Spinal cord (tissue), 10 donors: ENCODE measurements at places on chromosomes 12 and 14. TPM values are rescaled to one million over a fixed set of nuclear protein-coding genes. Genes with fewer than 3 reads are reported as not detected.

- no peak for DNase-seq
These were observed 33.0 kb upstream of the OVCH1 start for GRCh38 chr12:29530436-29530835.

The RNU4-1 gene
- under 0.01 TPM for total RNA-seq

The RAB5B gene
- 93.7 TPM for total RNA-seq

The LRP1 gene
- 182 TPM for total RNA-seq

The CPNE6 gene
- total RNA-seq: 55.7 TPM

GRCh38 chr14:88044444-88044758 is 39.5 kb downstream of the GPR65 start:
- no peak for DNase-seq

- DNase-seq: no peak
These were observed 24.1 kb upstream of the TRIM9 start for GRCh38 chr14:51118993-51119392.

The PPP1R36 gene
- 1.4 TPM for total RNA-seq

The GPR65 gene
- total RNA-seq: 2.0 TPM

The COA8 gene
- total RNA-seq: 43.3 TPM

- DNase-seq: no peak
These were observed 145.4 kb downstream of the C12orf50 start for GRCh38 chr12:87883806-87884205.

The SLC8A3 gene
- total RNA-seq: 11.1 TPM

DNA sequence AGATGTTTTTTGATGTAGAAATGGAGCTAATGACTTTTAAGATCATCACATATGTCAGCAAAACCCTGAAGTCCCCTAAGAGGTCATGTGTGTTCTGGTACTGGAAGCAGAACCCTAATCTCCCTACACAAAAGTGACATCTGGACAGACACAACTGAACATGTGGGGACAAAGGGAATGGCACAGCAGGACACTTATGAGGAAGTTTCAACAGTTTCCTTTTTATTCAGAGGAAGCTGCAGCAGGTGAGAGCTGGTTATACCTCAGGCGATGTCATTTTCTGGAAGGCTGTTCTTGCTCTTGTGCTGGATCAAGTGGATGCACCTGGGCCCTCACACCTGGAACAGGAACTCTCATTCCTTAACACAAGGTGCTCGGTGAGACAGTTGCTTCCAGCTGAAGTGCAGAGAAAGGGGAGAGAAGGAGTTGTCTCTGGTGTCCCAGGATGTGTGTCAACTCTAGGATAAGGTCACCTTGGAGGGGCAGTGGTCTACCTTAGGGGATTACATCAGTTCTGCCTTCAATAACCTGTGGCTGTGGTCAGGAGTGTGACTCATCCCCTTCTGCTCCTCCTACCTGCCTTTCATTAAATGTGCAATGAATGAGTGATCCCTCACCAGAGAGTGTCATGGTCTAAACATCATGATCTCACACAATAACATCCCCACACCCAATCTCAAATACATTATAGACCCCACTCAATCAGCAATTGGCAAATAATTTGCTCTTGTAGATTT is 463.4 kb downstream of the TMEM121 start:
- no peak for DNase-seq

- no peak for DNase-seq
These were observed 32.7 kb downstream of the CCDC175 start for GRCh38 chr14:59543873-59544272.

The BAZ1A gene
- total RNA-seq: 17.2 TPM

DNA sequence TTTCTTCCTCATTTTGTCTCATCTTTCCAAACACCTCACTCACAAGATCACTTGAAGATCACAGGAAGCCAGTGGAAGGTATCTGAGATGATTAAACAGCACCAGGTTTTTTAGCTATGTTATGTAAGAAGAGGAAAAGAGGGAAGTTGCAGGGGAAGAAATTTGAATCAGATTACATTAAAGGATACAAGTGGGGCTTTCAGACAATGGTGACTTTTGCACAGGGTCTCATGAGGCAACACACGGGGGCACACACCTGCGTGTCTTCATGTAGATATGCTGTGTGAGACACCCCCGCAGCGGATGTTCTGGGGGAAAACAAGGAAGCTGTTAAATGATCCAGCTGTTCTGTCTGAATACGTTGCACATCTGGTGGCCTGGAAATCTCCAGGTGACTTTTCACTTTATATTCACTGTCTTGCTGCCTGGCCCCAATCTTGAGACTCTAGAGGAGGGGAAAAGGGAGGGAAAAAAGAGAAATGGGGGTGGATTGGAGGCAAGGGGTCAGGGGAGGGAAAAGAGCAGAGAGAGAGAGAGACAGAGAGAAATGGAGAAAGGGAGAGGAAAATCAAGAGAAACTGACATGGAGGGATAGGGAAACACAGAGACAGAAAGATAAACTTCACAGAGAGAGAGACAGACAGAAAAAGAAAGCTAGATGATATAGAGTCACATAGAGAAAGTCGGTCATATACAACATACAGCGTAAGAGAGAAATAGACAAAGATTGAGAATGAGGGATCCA is 36.3 kb upstream of the PPP1CC start:
- DNase-seq: no peak

The C12orf54 gene
- total RNA-seq: 0.50 TPM

DNA sequence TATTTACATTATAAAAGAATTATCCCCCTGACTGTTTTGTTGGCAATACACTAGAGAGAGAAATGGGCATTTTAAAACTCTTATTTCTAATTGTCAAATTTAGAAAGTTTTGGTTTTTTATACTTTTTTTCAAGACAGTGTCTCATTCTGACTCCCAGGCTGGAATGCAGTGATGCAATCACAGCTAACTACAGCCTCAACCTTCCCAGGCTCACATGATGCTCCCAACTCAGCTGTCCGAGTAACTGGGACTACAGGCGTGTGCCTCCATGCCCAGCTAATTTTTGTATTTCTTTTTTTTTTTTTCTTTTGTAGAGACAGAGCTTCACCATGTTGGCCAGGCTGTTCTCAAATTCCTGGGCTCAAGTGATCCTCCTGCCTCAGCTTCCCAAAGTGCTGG is 8.3 kb upstream of the OR11H6 start:
- no peak for DNase-seq

DNA sequence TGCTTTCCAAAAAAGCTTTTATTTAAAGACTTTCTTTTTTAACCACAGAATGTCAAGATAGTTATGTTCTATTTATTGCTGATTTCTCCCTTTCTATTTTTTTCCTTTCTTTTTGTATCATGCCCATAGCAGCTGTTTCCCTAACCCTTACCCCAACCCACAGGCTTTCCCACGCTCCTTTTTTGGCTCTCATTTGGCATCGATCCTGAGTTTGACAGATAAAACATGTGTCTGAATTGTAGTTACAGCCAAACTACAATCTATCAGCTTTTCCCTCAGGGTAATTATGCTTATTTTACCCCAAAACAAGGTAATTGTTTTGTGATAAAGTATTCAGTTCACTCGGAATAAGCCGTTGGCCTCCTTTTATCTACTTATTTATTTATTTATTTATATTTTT is 46.7 kb downstream of the PDE3A start:
- DNase-seq: peak; percentile 73

DNA sequence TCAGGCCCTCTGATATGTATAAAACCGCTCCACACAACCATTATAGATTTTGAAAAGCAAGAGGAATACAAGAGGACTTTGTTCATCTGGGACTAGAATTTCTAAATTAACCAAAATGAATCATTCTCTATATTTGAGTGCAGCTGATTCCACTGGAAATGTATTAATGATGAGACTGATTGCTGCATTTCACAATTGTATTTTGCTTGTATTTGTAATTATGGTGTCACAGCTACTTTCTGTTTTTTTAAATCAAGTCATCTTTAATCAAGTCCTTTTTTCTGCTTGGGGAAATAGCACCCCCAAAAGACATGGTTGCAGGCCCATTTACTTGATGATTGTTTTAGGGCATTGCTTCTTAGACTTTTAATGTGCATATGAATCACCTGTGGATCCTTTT is 162.4 kb downstream of the KICS2 start:
- DNase-seq: no peak

DNA sequence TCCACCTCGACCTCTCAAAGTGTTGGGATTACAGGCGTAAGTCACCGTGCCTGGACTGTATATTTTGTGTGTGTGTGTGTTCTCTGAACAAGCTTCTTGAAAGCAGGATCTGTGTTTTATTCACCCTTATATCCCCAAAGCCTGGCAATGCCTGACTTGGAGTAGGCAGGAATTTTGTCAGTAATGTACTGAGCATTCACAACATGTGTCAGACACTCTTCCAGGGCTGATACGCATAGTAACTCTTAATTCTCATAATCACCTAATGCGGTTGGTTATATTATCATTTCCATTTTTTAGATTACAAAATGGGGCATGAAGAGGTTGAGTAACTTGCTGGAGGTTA is 50.4 kb upstream of the PLEKHG3 start:
- DNase-seq: no peak

DNA sequence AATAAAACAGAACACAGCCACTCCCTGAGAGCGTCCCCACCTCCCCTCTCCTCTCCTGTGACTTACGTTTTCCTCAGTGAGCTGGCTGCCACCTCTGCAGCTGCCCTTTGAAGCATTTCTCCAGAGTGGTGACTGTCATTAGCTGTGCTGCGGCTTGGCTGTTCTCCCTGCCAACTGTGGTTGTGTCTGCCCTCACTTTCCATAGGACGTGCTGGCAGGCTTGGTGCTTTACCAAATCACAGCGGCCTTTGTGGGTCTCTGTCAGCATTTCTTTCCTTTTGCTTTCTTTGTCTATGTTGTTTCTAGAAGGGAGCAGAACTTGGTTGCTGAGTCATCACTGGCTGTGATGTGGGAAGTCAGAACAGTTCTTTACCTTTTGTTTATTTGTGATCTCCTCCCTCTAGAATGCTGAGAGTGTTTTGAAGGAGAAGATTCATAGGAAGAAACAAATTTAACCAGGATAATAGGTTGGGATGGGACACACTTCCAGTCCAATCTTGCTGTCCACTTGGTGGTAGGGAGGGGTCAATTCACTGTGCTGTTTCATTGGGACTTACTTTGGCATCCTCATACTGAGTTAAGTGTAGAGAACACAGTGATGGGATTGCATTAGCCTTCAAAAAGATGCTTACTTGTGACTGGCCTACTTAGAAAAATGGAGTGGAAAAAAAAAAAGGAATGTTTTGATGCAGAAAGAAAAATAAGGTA is 88.2 kb downstream of the TMX1 start:
- peak; percentile 49 for DNase-seq

DNA sequence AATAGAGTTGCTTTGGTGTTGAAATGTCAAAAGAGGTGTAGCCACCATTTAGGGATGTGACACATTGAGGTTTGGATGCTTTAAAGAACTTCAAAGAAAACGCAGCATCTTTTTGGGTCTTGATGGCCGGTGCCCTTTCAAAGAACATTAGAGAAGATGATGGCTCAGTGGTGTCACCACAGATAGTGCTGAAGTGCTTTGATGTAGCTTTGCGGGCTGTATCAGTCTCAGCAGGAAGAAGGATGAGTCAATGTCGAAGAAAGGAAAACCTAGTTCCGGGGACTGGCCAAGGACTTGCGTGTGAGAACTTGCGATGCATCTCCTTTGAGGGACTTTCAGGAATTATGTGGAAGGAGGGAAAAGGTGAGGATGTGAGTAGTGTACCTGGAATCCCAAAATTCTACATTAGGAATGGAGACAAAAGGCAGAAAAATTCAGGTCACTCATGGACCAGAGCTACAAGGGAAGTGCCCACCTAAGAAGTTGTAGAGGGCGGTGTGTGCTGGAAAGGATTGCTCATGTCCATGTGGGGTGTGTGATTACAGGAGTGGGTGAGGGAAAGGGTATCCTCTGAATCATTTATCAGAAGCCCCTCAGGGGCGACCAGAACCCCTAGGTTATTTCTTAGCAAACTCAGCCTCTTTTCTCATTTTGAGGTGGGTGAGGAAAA is 39.7 kb upstream of the GZMB start:
- no peak for DNase-seq

The CCDC60 gene
- 0.50 TPM for total RNA-seq

The DGLUCY gene
- total RNA-seq: 72.4 TPM

DNA sequence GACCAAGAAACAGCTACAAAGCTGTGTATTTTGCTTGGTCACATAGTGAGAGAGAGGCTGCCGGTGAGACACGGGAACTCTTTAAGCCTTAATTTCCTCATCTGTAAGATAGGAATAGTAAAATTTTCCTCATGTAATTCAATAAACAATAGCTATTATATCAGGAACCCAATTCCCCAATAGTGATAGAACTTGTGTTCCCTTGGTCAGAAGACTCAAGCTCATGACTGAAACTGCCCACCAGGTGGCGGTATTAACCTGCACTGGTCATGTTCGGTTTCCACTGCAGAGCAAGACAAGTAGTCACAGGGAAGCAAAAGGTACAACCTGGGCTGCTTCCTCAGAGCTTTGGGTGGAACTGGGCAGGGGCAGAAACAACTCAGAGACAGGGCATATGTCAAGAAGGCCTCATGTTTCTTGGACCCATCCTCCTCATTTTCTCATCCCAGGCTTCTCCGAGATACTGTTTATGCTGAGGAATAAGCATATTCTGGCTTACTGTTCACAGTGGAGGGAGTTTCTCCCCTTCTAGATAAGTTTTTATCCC is 4.2 kb upstream of the AJUBA start:
- peak; percentile 95 for DNase-seq

The EIF2S1 gene
- 98.5 TPM for total RNA-seq

The NEMF gene
- total RNA-seq: 111 TPM

The SNX6 gene
- total RNA-seq: 105 TPM

GRCh38 chr12:93699271-93700145 is 22.3 kb downstream of the CRADD start:
- peak; percentile 74 for DNase-seq

DNA sequence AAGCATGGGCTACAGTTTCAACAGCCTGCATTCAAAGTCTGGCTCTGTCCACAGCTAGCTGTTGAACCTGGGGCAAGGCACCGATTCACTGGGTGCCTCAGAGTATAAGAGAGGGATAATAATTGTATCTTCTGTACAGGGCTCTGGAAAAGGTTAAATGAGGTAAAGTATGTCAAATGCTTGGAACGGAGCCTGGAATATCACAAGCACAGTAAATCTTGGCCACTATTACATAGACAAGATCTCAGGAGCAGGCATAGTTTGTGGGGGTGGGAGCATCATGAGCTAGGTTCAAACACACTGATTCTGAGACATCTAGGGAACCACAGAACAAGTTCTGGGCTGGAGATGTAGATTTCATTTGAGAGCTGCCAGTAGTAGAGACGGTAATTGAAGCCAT is 203.7 kb upstream of the NUDT4 start:
- DNase-seq: no peak

DNA sequence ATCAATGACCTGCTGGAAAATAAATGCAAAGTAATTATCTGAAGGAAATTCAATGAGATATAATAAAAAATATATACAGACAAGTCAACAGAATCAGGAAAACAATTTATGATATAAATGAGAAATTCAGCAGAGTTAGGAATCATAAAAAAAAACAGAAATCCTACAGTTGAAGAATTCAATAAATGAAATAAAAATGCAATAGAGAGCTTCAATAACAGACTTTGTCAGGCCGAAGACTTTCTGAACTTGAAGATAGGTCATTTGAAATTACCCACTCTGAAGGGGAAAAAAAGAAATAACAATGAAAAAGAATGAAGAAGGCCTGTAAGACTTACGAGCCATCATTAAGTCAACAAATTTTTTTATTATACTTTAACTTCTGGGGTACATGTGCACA is 15.5 kb upstream of the GARIN2 start:
- DNase-seq: no peak

The KRT83 gene
- not detected for total RNA-seq
